ENCODE measurements at places on chromosomes 5 and 9.

DNA sequence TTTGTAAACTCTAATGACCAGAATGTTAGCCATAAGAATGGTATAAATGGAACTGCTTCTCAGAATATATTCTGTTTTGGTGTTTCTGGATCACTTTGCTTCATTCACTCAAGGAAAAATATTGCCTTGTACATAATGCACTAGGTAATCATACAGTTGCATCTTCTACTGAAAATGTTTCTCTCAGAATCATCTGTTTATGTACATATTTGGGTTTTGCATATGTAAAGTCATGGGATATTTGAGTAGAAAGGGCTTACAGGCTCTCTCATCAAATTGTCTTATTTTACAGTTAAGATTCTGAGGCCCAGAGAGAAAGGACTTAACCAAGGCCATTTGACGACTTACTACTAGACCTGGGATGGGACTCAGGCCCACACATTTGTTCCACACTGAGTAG is 97.8 kb upstream of the PALM2AKAP2 start:
- DNase-seq: no peak

- DNase-seq: no peak
Measured at GRCh38 chr5:133508331-133508730, 104.0 kb downstream of the FSTL4 start.

DNA sequence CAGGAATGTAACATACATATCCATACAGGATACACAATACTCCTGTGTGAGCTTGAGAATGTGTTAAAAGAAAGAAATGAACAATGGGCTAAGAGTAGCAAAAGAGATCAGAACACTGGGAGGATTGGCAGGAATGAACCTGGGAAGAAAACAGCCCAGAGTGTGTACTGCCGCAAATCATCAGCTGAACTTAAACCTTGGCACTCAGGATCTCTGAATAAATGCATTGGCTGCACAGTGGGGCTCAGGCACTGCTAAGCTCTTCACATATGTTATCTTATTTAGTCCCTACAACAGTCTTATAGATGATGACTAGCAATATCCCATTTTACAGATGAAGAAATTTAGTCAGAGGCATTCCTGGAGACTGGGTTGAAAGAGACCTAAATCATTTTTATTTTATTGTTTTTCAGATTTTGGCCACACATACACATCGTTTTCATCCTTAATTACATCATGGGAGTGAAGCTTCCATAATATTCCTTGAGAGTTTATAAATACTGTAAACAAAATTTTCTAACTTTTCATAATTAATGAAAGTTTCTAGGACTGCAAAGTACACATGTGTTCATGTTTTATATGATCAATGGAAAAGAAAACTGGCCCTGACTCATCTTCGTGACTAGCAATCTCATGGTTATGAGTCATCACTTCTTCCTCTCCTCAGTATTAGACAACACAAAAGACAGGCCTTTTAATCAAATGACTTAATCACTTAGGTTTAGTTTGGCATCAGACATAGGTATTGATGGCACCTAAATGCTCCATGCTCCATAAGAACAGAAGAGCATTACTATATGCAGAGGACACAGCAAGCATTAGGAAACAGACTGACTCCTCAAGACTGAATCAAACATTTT is 59.2 kb downstream of the CDH18 start:
- DNase-seq: no peak

DNA sequence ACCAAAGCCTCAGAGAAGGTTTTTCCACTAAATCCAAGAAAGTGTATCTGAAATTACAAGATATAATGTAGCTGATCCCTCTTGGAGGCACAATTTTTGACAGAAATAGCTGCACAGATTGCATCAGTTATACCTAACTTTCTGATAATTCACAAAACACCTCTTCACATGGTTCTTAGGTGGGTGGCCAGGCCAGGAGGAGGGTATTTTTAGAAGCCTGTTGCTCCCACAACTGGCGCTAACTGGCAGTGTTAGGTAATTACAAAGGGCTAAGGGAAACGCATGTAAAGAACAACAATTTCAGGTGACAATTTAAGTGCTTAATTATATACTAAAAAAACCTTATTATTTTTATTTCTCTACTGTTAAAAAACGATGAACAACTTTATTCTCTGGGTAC is 247.9 kb downstream of the BNC2 start:
- no peak for DNase-seq

All from head of caudate nucleus (tissue), 42 donors.